ENCODE measurements at places on chromosomes 2 and 18.

DNA sequence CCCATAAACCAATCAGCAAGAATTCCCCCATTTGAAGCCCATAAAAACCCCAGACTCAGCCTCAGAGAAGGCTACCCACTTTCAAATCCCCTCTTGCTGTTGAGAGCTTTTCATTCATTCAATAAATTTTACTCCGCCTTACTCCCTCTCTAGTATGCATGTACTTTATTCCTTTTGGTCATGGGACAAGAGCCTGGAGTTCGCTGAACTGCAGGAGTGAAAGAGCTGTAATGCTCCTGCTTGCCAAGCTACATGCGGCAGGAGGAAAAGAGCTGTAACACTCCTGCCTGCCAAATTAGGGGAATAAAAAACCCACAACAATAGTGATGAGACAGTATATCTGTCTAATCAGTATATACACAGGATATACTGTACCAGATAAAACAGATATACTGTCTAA is 1261.7 kb downstream of the LRP1B start:
- DNase-seq, result no peak

DNA sequence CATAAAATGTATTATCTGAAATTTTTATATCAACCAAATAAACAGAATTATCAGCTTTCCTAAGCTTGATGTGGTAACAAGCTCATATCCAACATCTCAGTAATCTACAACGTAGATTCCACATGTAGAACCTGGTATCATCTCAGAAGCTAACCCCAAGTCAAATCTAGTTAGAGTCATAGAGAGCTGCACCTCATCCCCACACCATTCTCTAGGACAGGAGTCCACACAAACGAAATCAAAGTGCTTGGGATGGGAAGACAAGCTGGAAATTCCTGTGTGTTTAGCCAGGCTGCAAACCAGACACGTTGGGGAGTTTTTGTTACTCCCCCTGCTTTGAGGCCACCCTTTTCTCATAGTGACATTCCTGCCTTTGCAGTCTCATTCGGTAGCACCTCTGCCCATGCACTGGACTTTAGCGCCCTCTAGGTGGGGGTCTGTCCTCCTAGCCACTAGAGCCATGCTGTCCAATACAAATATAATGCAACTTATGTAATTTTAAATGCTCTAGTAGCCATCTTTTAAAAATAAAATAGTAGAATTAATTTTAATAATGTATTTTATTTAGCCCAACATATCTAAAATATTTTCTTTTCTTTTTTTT is 28.1 kb upstream of the SATB2 start:
- DNase-seq, result no peak

DNA sequence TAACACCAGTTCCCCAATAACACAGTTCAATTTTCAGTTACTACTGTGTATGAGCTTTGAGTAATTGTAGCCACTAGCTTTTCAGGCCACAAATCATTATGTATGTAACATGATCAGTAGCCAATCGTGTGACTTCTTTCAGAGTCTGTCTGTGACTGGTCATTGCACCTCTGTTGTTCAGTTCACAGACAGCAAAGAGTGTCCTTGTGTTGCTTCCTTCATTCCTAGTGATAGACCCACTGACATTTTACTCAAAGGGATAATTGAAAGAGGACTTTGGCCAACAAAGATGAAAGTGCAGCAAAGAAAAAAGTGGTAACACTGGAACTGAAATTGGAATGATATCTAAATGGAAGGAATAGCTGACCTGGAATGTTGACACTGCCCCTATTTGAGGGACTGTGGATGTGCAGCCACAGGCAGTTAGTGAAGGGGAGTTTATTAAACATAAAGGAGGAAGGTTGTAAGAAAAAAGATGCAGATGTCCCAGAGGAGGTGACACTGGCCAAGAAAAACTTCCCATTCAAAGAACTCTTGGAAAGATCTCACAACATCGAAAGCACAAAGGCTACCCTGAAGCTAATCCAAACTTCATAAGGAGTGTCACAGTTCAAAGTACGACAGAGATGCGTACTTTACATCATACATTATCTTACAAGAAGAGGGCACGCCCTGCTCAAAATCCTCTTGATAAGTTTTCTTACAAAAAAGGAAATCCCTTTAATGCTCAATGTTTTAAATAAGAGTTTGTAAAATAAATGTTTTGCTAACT is 19.3 kb downstream of the TTC39C start:
- DNase-seq, result no peak

- no peak for DNase-seq
These were observed 33.4 kb downstream of the WDR43 start for GRCh38 chr2:28927878-28928277.

DNA sequence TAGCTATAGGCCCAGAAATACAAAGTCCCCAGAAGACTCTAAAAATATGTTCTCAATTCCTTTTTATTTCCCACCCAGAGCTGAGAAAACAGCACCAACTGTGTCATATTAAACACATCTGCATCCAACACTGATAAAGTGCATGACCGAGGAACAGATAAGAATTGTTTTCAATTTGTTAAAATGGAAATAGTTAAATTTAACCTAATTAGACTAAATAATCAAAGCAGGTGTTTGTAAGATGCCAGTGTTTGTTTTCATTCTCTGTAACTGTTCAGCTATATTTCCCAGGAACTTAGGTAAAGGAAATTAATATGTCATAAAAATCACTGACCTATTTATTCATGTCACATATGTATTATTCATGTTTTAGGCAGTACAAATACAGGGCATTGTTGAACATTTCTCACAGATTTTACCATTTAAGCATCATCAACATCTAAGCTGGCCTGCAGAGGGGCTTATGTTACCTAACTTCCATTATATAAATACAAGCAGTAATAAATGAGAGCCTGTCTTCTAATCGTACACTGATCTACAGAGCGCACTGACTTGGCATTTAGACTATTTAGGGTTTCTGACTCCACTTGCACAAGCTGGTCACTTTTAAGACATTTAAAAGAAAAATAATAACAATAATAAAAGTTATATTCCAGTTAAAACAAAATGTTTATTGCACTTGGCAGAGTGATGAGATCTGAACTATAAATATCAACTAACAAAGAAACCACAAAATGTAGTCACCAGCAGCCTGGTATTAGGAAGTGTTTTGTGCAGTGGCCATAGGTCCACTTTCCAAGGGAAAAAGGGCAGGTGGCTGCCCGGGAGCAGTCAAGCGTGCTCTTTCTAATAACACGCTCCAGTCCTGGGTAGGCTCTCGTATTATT is 86.6 kb upstream of the ZFP36L2 start:
- DNase-seq, result no peak

GRCh38 chr18:49966090-49966489 is 152.8 kb upstream of the ACAA2 start:
- no peak for DNase-seq

- DNase-seq, result no peak
These were observed 137.1 kb downstream of the ZEB2 start for GRCh38 chr2:144382849-144383248.

GRCh38 chr2:66538291-66538690 is 103.4 kb downstream of the MEIS1 start:
- no peak for DNase-seq

DNA sequence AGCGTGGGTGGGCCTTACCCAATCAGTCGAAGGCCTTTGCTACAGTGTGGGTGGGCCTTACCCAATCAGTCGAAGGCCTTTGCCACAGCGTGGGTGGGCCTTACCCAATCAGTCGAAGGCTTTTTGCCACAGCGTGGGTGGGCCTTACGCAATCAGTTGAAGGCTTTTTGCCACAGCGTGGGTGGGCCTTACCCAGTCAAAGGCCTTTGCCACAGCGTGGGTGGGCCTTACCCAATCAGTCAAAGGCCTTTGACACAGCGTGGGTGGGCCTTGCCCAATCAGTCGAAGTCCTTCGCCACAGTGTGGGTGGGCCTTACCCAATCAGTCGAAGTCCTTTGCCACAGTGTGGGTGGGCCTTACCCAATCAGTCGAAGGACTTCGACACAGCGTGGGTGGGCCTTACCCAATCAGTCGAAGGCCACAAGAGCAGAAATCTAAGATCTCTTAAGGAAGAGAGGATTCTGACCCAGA is 16.3 kb upstream of the GAL3ST2 start:
- no peak for DNase-seq

GRCh38 chr2:36369716-36370115 is 14.1 kb downstream of the CRIM1 start:
- DNase-seq, result no peak

- no peak for DNase-seq
These were observed 33.0 kb downstream of the GALNT5 start for GRCh38 chr2:157290525-157290924.

GRCh38 chr2:72548081-72548764 is 277.6 kb downstream of the EXOC6B start:
- no peak for DNase-seq

DNA sequence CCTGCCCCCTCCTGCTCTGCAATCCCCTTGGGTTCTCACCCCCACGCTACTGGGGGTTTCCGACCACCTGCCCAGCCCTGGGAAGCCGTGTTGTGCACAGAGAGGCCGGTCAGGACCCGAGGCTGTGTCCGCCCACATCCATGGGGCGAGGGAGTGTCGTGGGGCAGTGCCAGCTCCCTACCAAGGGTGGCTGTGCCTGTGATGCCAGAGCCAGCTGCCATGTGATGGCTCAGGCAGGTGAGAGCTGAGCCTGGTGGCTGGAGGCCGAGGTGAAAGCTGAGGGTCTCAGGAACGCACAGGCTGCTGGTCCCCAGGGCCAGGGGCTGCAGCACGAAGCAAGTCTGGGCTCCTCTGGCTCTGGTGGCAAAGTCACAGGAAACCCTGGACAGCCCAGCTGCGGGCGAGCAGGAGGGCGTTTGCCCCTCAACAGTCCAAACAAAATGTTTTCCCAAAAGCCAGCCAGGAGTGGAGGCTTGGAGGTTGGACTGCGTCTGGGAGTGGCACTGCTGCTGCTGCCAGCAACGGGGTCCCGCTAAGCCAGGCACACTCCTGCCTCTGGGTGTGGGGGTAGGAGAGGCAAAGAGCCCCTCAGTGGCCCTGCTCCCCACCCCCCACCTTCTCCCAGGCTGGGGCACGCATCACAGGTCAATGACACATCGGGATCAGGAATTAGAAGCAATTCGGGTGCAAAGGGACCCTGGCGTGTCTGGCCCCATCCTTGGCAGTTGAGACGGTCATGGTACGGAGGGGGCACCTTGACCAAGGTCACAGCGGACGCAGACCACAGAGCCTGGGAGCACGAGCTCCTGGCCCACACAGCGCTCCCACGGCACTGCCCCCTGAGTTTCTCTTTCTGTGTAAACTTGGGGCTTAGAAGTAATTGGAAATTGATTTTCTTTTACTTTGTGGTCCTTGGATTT is 72.4 kb upstream of the GPC1 start:
- no peak for DNase-seq

GRCh38 chr2:223459328-223459939 is 142.7 kb downstream of the SCG2 start:
- no peak for DNase-seq

- DNase-seq, result no peak
These were observed 284.7 kb upstream of the HDAC4 start for GRCh38 chr2:239685556-239685955.

GRCh38 chr2:180520206-180520605 is 460.2 kb upstream of the UBE2E3 start:
- DNase-seq, result no peak

DNA sequence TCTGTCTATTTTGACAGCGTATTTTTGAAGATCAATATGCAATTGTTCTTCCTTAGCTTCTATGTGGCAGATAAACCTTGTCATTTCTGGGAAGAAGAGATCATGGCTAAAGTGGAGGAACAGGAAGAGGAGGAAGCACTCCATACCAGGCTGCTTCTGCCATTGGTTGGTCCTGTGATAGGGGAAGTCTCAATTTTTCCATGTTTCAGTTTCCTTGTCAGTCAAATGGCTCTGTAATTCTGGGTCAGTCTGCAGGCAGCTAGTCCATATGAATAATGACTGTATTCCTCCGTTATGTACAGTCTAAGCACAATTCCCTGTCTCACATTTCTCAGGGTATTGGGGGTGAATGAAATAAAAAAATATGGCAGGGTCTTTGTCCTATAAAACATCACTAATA is 277.6 kb upstream of the CXCR4 start:
- no peak for DNase-seq

GRCh38 chr18:38413193-38413592 is 847.6 kb upstream of the CELF4 start:
- DNase-seq, result no peak

GRCh38 chr2:24877646-24878045 is 42.4 kb downstream of the ADCY3 start:
- no peak for DNase-seq

DNA sequence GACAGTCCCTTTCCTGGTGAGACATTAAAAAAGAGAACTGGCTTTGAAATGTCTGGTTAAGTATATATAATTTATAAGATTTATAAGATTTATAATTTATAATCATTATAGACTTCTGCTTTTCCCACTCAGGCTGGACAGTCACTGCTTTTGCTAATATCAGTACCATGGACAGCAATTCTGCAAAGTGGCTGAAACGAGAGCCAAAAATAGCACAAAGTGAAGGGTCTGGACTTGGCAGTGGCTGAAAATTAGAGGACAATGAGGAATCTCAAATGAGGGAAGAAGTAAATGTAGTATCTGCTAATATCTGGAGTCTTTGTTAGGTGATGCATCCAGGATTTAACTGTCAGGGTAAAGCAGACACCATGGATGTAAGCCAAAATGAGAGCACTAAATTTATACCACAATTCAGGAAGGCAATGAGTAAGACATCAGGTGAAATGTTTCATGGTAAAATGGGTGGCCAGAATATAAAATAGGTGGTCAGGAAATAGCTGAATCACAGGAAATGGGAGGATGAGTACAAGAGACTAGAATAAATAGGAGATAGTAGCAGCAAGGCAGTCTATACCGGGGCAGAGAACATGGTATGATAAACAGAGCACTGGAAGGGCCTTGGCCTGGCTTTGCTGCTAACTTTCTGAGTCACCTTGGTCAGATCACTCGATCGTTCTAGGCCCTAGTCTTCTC is 39.6 kb upstream of the BOD1L2 start:
- no peak for DNase-seq

DNA sequence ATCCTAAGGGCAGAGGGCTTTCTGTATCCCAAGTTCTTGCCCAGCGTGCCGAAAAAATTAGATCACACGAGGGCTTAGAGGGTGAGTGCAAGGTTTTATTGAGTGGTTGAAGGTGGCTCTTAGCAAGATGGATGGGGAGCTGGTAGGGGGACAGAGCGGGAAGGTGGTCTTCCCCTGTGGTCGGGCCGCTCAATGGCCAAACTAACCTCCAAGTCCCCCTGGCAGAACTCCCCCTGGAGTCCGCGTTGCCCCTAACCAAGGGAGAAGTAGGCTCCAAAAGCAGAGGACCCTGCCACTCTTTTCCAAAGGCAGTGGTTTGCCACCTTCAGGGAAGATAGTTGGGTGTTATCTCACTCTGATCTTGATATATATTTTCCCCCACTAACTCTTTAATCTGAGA is 63.4 kb downstream of the LYPD1 start:
- no peak for DNase-seq

All from stimulated activated CD8-positive, alpha-beta memory T cell treated with anti-CD3 and anti-CD28 coated beads, Interleukin-15, amount 100 ng/mL, for 4 hours (primary cell).